NCI-H2171 (cell line): ENCODE measurements at places on chromosomes 2 and 18.
A peak's percentile ranks its signal among the peaks of the same experiment; 100 is the strongest.

DNA sequence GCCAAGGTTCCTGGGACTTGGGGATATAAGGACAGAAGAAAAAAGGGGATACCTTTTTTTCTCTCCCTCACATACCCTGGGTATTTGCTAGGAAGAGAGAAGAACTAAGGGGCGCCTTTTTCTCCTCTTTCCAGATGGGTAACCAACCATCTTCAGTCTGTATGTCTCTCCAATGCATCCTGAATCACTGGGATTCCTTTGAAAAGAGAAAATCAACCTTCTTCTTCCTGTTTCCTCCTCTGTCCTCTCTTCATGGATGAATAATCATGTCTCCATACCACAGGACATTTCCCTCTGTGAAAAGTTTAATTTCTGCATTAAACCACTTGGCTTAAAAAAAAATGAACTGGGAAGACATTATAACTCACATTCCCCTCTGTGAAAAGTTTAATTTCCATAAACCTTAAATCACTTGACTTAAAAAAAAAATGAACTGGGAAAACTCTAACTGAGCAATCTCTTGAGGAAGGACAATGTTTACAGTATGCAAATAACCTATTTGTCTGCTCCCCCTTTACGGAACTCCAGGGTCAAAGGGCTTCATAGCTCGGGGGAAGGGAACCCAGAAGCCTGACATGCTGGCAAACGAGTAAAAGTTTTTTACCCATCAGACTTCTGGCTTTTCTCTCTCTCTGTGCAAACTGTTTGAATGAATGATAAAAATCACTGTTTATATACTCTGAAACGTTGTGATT lies 56.7 kb upstream of the FAM98A start:
- DNase-seq: no peak

DNA sequence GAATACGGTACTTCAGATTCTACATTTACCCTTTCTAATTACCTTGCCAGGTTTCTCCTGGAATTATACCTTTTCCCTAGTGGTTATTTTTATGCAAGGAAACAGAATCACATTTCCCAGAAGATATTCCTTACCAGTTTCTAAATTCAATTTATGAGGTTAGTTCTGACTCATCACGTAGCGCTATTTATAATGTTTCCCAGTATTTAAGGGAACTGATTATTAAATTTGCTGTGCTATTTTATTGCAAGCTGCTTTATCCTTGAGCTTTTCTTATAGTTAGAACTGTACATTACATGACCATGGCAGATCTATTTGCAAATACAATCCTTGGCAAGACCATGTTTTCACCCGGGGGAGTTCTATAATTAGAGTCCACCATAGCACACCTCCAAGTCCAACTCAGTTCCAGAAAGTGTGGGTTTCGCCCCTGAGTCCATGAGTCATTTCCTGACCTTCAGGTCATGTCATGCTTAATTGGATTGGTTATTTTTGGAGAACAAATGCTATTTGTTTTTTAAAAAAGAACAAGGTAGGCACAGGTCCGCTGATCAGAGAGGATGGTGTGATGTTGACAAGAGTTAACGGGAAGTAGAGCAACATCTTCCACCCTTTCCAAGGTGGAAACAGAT lies 126.6 kb downstream of the ZNF532 start:
- DNase-seq: no peak

DNA sequence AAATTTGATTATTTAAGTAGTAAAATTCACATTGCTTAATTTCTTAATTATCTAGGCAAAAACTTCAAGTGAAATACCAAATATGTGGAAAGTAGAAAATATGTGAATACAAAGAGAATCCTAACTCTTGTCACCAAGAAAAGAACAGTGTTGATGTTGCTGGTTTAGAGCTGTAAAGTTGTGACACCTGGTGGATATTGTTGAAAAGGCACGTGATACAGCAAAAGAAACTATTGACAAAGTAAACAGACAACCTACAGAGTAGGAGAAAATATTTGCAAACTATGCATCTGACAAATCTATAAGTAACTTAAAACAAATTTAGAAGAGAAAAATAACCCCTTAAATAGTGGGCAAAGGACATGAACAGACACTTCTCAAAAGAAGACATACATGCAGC lies 25.6 kb upstream of the ZC3H15 start:
- peak; percentile 4 for DNase-seq

GRCh38 chr18:56380685-56381084 lies 257.7 kb downstream of the TXNL1 start:
- DNase-seq: no peak

DNA sequence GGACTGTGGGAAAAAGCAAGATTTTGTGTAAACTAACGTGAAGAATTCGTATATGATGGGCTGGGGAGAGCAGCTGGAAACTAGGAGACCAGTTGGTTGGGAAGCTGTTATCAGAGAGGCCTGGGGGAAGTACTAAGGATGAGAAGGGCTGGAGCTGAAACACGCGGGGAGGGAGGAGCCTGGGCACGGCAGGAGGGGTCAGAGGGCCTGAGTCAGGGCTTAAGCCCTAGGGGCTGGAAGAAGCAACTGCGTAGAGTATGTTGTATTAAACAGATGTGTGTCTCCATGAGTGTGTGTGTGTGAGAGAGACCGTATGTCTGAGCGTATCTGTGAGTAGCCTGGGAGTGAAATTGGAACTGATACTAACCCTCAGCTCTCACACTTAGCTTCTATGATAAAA lies 8.4 kb downstream of the POMC start:
- no peak for DNase-seq

DNA sequence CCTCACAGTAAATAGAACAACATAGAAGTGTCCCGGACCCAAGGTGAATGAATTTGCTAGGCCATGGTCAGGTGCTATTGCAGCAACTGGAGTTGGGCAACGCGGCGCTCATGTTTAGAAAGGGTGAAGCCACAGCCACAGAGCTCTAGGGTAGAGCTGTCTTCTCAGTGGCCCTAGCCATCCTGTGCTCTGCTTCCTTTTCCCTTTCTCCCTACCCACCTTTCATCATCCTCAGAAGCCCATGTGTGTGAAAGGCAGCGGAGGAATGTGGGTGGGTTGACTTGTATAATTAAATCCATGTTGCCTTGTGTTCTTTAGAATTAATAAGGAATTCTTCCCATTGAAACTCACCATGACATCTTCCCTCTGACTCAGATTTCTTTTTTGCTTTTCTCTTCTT lies 336.7 kb downstream of the OSR1 start:
- DNase-seq: no peak

GRCh38 chr2:45768208-45768607 lies 116.7 kb downstream of the PRKCE start:
- DNase-seq: no peak
